DMS153 (cell line): ENCODE measurements at places on chromosomes 13 and 19.

DNA sequence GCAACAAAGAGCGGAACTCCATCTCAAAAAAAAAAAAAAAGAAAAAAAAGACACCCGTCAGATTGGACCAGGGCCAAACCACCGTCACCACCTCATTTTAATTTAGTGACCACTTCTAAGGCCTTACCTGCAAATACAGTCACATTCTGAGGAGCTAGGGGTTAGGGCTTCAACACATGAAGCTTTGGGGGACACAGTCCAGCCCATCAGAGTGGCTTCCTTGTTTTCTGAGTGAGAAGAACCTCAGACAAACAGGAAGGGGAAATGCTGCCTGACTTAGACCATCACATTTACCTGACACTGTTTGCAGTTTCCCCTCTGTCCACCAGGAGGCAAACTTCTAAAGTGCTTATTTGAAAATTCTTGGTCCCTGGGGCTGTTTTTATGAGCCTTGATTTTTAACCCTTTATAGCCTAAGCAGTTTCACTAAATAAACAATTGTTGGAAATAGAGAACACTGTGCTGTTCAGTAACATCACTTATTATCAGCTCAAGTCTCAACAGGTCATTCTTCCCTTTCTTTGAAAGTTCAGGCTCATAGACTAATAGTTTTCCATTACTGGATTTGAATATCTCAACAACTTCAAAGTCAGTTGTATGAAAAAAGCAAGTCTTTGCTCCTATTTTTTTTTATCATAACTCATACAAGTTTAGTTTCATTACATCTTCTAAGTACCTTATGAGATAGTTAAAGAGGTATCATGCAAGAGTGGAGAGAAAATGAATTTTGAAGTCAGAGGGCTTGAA, 74.9 kb upstream of the WASF3 start:
- peak; percentile 58 for DNase-seq

DNA sequence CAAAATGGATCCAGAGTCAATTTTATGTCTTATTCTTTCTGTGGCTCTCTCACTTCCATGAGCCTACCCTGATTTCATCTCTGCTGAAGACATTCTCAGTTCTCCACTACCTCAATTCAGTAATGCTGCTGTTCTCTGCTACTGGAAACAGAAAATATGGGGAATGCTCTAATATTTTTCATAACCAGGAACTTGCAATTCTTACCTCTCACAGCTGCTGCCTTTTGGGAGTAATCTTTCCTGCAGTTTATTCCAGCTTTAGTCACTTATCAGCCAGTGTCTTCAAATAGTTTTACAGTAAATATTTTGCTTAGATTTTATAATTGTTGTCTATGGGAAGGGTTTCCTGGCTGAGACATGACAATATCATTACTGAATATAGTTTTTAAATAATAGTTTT, 145.1 kb upstream of the UFM1 start:
- DNase-seq = no peak

GRCh38 chr19:6125571-6125989, 9.9 kb upstream of the ACSBG2 start:
- DNase-seq = peak; percentile 67

DNA sequence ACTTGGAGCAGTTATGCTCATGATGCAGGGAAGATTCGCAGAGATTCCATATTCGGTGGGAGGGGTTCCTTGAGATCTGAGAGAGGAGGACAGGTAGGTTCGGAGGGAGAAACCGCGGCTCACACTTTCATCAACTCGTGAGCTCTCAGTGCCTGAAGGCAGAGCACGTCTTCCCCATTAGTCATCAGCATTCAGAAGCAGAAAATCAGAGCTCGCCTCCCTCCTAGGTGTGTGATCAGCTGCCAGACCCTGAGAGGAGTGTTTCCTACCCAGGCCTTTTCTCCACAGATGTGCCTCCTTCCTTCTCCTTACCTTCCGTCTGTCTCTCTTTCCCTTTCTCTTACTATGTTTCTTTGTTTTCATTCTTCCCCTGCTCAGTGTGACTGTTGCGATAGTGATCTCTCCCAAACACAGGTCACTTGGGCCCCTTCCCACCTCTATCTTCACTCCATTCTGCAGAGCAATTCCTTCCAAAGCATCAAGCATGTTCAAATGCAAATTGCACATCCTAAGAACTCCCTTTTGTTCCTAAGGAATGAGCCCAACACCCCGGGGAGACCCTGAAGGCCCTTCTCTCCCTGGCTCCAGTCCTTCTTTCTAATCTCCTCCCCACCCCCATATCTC, 389.5 kb downstream of the UQCRFS1 start:
- no peak for DNase-seq

- no peak for DNase-seq
Measured at GRCh38 chr13:107293924-107294323, 726.0 kb upstream of the ARGLU1 start.

GRCh38 chr19:19191768-19192077, 229 bp downstream of the BORCS8 start:
- no peak for DNase-seq
